ENCODE measurements at places on chromosomes 5 and 9.
A peak's percentile ranks its signal among the peaks of the same experiment; 100 is the strongest.

GRCh38 chr5:33035851-33036527 is 324.9 kb downstream of the NPR3 start:
- no peak for ATAC-seq

DNA sequence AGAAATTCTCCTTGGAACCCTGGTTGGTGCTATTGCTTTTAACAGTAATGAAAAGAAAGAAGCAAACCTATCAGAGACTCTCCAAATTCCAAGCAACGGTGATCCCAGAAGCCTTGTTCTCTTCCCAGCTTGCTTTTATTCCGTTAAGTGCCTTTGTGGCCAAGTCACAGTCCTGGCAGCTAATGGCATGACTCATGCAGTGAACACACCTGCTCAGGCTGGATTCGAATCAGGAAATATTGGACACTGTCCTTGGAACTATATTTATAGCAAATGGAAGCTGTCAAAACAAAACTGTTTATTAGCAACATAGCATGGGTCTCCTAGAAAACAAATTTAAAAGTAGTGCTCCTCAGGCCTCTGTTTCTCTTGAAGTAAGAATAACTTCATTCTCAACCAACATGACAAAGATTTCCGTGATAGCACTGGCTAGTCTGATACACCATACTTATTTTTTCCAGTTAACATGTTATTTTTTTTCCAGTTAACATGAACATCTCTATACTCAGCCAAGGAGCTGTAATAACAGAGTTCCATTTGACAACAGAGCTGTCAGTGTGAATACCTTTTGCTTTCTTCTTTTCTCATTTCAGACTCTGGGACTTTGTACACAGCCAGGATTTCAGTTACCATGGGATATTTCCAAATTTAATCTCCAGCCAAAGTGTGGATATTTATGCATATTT is 502.4 kb downstream of the GADD45G start:
- ATAC-seq: no peak

DNA sequence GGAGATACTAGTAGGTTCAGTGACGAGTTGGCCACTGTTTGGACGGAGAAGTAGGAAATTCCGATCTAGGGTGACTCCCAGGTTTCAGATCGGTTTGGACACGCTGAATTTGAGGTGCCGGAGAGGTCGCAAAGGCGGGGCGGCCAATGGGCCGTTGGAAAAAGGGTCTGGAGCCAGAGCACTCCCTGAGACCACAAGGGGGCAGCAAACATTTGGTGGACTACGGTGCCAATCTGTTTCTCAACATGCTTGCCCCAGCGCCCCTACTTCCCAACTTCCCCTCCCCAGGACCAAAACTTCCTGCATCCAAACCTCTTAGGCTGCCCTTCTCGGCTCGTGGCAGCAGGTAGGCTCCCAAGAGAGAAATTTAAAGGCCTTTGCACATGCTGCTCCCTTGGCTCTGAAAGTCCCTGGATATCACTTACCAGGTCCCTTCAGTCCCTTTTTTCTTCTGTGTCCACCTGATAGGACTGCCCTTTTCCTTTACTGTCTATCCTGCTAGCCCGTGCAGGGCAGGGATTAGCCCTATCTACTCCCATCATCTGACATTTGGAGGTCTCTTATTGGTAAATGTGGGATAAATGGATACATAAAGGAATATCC is 992 bp upstream of the RPP25L start:
- peak; percentile 84 for ATAC-seq

DNA sequence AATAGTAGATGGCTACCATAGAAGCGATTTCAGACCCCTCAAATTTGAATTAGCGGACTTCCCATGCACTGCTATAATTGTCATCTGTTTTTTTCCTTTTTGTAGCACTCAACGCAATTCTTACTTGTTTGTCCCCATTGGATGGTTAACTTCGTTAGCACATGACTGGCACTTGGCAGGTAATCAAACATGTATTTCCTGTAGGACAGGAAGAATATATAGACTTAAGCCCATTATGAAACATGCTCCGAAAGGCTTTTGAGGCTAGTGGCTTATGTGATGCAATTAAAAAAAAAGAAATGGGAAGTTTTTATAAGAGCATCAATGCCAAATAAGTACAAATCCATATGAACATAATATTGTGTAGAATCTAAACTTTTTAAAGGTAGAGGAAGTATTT is 301.2 kb downstream of the PSAT1 start:
- no peak for ATAC-seq

DNA sequence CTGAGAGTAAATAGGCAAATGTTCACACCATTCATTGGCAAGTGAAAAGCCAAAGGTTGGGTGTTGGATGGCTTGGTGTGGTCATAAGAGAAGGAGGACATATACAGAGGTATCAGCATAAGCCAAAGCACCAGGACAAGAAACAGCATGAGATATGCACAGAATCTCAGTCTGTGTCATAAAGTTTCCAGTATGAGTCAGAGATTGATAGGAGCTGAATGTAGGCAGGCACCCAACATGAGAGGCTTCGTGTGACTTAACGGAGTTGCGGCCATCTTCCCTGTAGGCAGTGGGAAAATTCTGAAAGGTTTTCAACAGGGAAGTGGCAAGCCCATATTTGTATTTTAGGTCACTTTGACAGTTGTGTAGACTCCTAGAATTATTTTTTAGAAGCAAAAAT is 54.5 kb downstream of the SNCAIP start:
- ATAC-seq: no peak

DNA sequence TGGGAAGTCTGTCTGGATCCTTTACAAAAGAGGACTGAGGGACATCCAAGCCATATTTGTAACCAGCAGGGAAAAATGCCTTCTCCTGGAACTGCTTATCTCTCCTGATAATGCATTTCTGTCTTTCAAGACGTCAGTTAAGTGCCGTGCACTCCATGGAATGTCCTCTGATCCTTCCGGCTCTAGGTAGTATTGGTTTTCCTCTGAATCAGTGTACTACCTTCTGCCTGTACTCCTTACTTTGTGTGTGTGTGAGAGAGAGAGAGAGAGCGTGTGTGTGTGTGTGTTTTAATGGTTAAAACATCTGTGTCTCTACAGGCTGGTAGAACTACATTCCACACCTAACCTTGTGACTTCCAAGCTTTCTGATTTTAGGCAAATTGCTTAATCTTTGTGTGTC is 89.9 kb downstream of the PIP5K1B start:
- no peak for ATAC-seq

GRCh38 chr5:37658440-37658839 is 181.4 kb downstream of the GDNF start:
- ATAC-seq: no peak

Measured in SK-N-SH treated with all-trans-retinoic acid at 6 μM for 48 hours (cell line).